ENCODE measurements at places on chromosomes 7 and 10. TPM values are rescaled to one million over a fixed set of nuclear protein-coding genes. Genes with fewer than 3 reads are reported as not detected.
A peak's percentile ranks its signal among the peaks of the same experiment; 100 is the strongest.

DPP6 gene
- total RNA-seq: 0.95 TPM

LIPK gene
- total RNA-seq: not detected

OR2A42 gene
- total RNA-seq: not detected

POT1 gene
- total RNA-seq: 30.9 TPM

NAT16 gene
- 0.09 TPM for total RNA-seq

ABCB4 gene
- total RNA-seq: 0.47 TPM

COBL gene
- 27.7 TPM for total RNA-seq

TSC22D4 gene
- total RNA-seq: 21.5 TPM

TRPV5 gene
- not detected for total RNA-seq

ZWINT gene
- total RNA-seq: 4.9 TPM

GRCh38 chr10:113115556-113115955 is 165.5 kb downstream of the TCF7L2 start:
- DNase-seq: no peak

DNA sequence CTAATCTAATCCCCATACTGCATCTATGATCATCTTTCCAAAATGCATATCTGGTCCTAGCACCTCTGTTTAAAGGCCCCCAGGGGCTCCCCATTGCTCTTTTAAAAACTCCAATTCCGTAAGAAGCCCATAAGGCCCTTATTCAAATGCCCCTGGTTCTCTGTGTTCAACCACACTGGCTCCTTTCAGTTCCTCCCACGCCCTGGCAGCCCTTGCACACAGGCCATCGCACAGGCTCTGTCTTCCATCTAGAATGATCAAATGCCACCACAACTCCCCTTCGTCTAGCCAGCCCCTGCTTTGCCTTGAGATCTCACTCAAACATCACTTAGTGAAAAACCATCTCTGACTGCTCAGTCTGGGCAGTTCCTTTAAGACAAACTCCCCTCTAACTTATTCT is 112.9 kb upstream of the LYZL2 start:
- DNase-seq: no peak

GRCh38 chr7:97094284-97094930 is 23.1 kb upstream of the SDHAF3 start:
- DNase-seq: no peak

- no peak for DNase-seq
Measured at GRCh38 chr7:83036721-83037380, 125.8 kb downstream of the PCLO start.

DNA sequence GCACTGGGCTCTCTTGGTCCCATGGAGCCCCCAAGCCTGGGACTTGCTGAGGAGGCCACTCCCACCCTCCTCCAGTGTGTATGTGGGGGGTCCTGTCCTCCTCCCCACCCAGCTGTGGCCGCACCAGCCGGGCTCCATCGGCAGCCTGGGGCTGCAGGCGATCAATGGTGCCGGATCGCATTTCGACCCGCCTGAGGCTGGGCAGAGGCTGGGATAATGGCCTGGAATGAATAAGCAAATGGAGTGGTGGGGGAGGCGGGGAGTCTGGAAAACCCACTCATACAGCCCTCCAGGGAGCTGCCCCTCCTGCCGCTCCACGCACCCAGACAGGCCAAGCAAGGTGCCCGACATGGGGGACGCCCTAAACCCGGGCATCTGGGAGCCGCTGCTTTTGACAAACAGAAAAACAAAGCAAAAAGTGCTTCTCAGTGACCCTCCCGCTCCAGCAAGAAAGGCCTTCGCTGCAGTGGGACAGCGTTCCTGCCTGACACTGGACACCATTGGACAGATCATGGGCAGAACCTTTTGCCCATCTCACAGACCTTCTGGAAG is 160.5 kb downstream of the NRF1 start:
- DNase-seq: no peak

- DNase-seq: no peak
Measured at GRCh38 chr10:17865351-17865750, 56.2 kb downstream of the MRC1 start.

DNA sequence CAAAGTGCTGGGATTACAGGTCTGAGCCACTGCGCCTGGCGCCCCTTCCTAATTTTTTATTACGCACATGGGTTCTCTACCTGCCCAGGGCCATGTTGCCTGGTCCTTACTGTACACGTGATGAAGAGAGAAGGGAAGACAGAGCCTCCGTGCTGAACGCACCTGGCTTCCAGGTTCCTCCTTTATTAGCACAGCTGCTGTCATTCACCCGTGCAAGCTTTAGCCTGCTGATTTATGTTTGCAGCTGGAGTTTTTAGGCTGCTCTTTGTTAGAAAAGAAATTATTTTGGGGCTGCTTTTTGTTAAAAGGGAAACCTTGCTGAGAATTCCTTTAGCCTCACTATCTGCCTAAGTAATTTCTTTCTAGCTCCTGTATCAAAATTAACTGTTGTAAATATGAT is 417.0 kb downstream of the CALN1 start:
- no peak for DNase-seq

GRCh38 chr7:97003262-97004246 is 1.8 kb upstream of the DLX6 start:
- DNase-seq: no peak

DNA sequence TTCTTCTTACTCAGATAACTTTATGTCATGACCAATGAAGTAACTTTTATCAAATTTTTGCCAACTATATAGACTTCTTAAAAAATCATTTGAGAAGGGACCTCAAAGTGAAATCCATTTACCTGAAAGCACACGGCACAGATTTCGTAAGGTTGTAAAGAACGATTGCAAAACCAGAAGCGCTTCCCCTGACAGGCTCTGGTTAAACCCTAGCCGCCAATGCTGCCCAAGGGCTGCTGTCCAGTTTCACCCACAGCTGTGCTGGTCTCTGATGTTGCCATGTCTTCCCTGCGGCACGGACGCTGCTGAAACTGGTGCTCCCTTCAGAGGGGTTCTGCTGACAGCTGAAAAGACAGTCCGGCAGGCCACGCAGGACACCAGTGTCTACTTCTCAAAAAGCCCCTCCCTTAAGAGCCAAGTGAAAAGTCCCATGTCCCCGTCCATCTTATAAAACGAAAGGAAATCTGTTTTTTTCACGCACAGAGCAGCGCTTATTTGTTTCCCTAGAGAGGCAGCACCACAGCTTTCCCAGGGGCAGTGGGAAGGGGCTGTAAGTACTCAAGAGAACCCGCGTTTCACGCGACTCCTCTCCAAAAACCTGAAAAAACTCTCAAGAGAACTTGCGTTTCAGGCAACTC is 32.5 kb downstream of the GNA12 start:
- DNase-seq: no peak

GRCh38 chr7:117134889-117135552 is 181.7 kb downstream of the ST7 start:
- DNase-seq: no peak

- peak; percentile 92 for DNase-seq
Measured at GRCh38 chr7:100867040-100867775, at the start of gene TRIP6. Gene TRIP6 (plus strand): TSS chr7:100867387. CDS start chr7:100867498, 111 bp downstream.

DNA sequence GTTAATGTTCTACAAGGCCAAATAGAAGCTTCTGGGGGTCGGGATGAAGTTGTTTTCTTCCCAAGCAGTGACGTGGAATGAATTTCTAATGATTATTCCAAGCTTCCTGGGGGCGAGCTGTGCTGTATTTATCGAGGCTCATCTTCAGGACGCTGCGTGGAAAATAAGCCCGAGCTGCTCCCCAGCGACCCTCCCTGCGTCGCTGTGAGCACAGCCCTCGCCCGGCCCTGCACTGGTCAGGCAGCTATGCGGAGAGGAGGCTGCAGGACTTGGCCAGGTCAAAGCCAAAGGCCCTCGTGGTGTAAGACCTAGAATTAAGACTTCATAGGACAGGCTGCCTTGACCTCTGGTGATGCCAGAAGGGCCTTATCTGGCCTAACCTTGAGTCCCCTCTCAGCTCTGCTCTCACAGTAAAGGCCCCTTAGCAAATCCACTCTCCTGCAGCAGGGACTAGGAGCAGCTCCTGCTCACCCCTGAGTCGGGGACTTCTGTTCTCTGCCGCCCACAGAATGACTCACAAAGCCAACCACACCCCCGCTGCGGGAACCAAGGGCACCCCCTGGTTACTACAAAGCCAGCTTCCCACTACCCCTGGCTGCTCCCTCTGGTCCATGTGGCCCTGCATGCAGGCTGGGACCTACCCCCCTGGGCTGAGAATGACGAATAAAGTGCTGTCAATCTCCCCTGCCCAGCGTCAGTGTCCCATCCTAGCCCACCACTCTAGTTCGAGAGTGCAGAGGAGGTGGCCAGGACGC is 501.6 kb downstream of the TCERG1L start:
- DNase-seq: no peak

DNA sequence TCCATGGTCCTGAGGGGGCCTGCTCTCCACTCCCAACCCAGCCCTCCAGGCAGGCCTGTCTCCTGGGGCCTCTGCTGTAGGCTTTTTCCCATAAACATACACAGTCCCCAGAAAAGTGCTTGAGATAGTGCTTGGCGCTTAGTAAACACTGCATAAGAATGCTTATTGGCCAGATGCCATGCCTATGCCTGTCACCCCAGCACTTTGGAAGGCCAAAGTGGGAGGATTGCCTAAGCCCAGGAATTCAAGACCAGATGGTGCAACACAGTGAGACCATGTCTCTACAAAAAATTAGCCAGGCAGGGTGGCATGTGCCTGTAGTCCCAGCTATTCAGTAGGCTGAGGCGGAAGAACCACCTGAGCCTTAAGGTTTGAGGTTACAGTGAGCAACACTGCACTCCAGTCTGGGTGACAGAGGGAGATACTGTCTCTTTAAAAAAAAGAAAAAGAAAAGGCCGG is 24.6 kb upstream of the ASL start:
- DNase-seq: no peak

DNA sequence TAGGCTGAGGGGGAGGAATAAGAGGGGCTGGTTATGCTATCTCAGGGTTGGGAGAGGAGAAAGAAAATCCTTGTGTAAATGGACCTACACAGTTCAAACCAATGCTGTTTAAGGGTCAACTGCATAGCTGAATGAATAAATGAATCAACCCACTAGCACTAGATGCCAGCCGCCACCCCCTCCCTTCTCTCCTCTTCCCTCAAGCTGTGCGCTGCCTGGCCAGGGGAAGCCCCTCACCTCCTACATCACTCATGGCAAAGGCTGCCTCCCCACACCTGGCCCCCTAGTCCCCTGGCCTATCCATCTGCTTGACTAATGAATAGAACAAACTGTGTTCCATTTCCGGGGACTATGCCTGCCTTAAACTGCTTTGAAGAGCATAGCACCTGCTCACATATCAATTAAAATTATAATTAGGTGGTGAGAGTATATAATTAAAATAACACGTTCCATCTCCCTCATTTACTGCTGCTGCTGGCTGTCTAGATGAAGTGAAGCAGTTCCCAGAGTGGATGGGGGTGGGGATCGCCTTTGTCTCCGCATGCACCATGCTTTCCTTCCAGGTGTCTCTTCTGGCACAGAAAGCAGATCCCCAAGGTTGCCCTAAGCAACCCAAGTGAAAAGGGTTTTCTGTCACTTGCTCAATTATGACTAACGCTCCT is 32.6 kb downstream of the GRID1 start:
- no peak for DNase-seq

DNA sequence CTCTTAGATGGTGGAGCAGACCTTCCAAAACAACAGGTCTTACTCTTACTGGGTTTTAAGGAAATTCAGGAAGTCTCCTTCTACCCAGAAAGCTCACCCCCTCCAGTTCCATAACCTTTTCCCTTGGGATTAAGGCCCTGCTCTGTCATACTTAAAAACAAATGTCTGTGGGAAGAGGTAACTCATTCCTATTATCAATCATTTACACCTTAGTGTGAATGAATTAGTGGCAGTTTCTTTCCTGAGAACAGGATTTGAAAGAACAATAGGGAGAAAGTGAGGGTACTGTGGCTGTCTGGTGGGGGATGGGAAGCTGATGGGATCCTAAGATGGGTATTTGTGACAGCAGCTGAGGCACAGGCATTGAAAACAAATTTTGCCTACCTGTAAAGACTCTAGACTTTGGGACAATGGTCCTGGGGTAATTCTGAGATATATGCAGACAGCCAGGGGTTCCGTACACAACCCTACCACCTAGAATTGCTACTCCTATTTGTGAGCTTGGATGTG is 22.2 kb upstream of the PDLIM1 start:
- no peak for DNase-seq

GRCh38 chr10:24238519-24239247 is 29.7 kb downstream of the KIAA1217 start:
- DNase-seq: no peak

DNA sequence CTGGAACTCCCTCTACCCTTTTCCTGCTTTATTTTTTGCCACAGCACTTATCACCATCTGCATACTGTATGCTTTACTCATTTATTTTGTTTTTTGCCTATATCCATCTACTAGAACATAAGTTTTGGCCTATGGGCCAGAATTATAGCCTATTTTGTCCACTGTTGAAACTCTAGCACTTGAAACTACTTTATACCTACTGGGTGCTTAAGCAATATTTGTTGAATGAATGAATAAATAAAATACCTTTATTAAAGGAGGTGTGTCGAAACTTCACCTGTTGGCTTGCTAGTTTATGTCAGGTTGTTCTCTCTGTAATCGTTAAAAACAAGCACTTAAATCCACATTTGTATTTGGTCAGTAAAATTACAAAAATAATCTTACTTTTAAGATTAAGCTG is 53.3 kb downstream of the MTERF1 start:
- DNase-seq: no peak

DNA sequence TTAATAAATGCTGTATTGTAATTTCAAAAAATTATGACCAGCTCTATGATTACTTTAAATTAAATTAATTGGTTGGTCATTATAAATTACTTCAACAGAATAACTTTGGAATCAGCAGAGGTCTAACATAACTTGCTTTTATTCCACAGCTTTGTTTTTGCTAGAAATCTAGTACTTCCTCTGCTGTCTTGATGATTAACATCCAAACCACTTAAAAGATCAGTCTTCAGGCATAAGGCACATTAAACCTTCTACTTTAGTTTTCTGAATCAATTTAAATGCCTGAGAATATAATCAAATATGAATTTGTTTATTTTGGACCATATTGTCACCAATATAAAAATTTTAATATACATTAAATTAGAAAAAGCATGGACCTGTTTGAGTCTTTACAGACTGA is 465.3 kb downstream of the ARL4A start:
- no peak for DNase-seq

GRCh38 chr7:33248671-33249070 is 119.3 kb downstream of the BBS9 start:
- DNase-seq: no peak

DNA sequence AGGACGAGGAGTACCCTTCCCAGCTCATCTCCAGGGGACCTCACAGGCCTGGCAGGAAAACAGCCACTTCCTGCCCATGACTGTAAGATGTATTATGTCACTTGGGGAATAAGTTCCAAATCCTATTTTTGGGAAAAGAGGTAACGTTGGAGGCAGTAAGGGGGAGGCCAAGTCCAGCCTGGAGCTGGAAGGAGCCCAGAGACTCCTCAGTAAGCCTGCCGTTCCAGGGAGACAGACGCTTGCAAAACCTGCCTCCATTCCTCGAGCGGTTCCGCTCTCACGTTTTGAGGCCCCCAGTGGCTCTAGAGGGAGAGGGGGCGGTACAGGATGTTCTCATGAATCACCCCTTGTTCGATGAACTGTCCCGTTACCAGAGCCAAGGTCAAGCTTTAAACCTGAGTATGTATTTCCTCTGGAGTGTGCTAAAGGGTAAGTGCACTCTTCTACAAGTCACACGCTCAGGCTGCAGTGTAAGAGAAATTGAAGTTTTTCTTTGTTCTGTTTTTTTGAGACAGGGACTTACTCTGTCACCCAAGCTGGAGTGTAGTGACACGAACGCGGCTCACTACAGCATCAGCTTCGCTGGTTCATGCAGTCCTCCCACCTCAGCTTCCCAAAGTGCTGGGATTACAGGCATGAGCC is 45.5 kb upstream of the CYTH3 start:
- peak; percentile 25 for DNase-seq

- DNase-seq: no peak
Measured at GRCh38 chr7:55073976-55074528, 55.2 kb downstream of the EGFR start.
